Activated naive CD8-positive, alpha-beta T cell treated with anti-CD3 and anti-CD28 coated beads, Interleukin-2, amount 50 U/mL, for 16 hours (primary cell): ENCODE measurements at places on chromosomes 4 and X.

GRCh38 chrX:140764401-140764919 lies 54.9 kb downstream of the LINC00632 start:
- no peak for DNase-seq

- DNase-seq, result no peak
These were observed 23.8 kb upstream of the GK2 start for GRCh38 chr4:79431839-79432238.

DNA sequence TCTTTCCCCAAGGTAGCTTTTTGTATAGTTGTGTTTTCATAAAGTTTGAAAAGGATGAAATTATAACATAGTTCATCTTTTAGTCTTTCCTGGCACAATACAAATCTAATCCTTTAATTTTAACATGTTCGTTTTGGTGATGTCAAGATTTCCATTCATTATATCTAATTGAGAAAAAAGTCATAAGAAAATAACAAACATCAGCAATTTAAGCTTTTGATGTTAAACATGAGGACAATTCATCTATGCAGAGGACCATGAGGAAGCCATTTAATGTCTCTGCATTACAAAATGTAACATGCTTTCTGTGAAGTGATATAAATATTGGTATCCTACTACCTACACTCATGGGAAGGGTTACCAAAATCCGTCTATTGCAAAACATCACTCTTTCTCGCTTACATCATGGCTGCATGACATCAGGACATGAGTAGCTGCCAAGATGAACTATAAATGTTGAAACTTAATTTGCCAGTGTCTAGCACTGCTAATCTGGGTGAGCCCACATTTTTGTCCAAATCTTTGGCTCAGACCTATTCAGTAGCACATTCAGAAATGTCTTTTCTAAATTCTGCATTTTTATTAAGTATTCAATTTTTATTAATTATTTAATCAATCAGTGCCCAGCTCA lies 9.5 kb downstream of the EPGN start:
- no peak for DNase-seq

- DNase-seq, result no peak
These were observed 288.7 kb downstream of the PRDM5 start for GRCh38 chr4:120633810-120634209.

DNA sequence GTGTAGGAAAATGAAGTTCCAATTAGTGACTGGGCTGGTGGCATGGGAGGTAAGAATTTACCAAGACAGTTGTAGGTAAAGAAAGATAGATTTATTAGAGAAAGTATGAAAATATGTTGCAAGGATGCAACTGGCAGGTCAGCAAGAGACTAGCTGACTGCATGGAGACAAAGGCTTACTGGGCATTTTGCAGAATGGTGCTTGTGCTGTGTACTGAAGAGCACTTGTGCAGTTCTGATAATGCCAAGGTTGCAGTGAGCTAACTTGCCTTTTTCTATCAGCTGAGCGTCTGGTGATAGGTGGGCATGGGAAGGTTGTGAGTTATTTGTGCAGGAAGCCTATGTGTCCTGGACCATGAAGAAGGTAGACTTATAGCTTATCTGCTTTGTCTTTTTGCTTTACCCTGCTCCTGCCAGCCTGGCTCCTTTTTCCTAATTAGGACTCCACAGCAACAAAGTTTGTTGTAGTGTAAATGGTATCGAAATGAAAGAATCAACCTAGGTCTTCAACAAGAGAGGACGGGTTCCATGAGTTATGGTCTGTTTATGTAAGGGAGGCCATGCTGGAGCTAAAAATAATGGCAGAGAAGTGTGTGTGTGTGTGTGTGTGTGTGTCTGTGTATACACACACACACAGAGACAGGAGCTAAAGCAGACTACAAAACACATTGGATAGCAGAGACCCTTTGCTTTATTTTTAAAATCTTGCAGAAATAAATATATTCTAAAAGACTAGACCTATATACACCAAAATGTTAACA lies 15.0 kb downstream of the BST1 start:
- no peak for DNase-seq

- no peak for DNase-seq
These were observed 392.9 kb downstream of the UNC5C start for GRCh38 chr4:95155759-95156451.

DNA sequence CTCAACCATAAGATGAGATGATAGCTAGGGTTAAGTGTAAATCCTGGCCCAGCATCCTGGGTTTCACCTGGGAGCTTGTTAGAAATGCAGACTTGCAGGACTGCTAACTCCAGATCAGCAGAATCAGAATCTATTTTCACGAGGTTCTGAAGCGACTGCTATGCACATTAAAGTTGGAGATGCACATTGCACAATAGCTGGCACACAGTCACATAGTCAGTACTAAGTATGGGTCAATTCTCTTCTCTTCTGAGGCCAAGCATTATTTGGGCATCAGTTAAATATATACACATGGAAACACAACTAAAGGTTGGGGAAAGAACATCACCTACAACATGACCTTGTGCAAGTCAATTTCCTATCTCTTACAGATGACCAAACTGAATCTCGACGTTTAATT lies 155.1 kb upstream of the FGF13 start:
- no peak for DNase-seq

DNA sequence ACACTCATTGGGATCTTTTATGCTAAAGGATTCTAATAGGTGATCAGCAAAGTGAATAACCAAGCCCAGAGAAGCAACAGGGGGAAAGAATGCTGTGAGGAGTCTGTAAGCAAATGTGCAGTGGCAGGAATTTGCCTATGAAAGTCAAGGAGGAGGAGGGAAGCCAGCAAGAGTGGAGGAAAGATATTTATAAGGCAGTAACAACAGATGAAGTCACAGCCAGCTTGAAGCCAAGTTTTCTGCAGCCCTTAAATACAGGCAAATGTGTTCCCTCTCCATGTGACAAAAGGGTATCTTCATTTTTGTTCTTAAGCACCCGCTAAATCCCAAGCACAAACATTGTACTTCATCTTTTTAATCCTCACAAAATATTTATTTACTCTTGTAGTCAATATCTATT lies 275.0 kb upstream of the CLNK start:
- DNase-seq, result no peak

DNA sequence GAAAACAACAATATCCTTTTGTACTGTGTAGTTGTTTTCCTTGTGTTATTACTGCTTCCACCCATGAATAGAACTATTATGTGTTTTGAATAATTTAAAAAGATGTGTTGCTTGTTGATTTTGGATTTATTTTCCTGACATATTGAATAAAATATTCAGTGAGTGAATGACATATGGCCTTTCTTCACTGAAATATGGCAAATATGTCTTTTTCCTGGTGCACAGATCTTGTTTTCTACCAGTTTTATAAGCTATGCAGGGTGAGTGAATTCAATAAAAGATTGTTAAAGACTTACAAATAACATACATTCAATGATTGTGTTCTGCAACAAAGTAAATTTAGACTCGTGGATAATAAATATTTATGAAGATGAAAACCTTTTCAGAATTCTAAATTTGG lies 1216.3 kb upstream of the ADGRL3 start:
- DNase-seq, result no peak

GRCh38 chrX:101803451-101803850 lies 128.4 kb downstream of the ZMAT1 start:
- DNase-seq, result no peak

GRCh38 chr4:16233569-16234177 lies 7.4 kb upstream of the TAPT1 start:
- no peak for DNase-seq

DNA sequence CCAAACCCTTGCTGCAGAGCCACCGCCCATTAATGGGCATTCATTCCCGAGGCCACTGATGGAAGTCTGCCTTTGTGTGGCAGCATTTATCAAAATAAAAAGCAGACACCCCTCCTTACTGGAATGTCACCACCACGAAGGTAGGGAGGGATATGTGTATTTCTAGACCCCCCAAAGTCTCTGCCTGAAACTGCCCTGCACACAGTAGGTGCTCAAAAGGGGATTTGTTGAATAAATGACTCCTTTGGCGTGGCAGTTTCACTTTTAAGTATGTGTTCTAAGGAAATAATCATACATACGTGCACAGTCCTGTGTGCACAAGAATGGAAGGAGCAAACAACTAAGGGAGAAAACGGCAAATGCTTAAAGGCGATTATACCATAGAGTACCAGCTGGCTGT lies 23.6 kb upstream of the GLOD5 start:
- DNase-seq, result no peak

GRCh38 chrX:77085372-77085771 lies 361.8 kb upstream of the FGF16 start:
- no peak for DNase-seq

DNA sequence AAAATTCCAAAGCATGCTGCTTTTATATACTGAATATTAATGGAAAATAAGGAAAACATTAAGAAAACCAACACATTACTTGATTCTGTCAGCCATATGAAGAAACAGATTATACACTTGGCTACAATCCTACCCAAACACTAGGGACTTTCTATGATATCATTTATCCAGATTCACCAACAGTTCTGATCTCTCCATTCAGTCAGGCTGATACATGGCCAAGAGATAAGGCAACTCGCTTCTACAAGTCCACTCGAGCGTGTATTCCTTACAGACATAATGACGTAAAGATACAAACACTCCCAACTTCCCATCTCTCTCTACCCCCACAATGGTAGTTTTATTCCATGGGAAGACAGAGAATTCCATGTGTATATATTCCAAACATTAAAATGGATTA lies 44.5 kb downstream of the NEK1 start:
- no peak for DNase-seq

GRCh38 chrX:41616935-41617334 lies 71.8 kb upstream of the GPR34 start:
- no peak for DNase-seq

GRCh38 chrX:13702111-13702789 lies 13.3 kb downstream of the RAB9A start:
- DNase-seq, result no peak

GRCh38 chrX:39854772-39855747 lies 242.7 kb downstream of the BCOR start:
- DNase-seq, result peak; percentile 33

- no peak for DNase-seq
These were observed 1.7 kb downstream of the EIF1AX start for GRCh38 chrX:20139966-20140365.

GRCh38 chrX:70025464-70025863 lies 24.3 kb downstream of the AWAT2 start:
- no peak for DNase-seq

DNA sequence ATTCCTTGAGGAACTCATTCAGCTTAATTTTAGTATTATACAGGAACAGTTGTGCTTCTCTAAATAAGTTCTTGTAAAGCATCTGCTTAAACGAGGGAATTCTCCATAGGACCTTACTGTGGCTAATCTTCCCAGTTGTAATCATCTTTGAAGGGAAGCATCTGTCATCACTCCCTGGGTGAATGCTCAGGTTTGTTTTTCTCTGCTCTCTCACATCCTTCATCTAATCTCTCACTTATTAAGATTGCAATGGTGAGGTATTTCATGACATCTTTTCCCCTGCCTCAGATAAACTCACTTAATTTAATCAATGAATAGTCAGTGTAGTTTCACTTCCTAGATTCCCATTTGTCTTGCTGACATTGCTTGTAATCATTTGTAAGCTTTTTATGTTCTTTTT lies 121.8 kb upstream of the ADAMTS3 start:
- DNase-seq, result no peak

- DNase-seq, result no peak
These were observed 14.6 kb downstream of the SLITRK4 start for GRCh38 chrX:143621276-143621675.

DNA sequence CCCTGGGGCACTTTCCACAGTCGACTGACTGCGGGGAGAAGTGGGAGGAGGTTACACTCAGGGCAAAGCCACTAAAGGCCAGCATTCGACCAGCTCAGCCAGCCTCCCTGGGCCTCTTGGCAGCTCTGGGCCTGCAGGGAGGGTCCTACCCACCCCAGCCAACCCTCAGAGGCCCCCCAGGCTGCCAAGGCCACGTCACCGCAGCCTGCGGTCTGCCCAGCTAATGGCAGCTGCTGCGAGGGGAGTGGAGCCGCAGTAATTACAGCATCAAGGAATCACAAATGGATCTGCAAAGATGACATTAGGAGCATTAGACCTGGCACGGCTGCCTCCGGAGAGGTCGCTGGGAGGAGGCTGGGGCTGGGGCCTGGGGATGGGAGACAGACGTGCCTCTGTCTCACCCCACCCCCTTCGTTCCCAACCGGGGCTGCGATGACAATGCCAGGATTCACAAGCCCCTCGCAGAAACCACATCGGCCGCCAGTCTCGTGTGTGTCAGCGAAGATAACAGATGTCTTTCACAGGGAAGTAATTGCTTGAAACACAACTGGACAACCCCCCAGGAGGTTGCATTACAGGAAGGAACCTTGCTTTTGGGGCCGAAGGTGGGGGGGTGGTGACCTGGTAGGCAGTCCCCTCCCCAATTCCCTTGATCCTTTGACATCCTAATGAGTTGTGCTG lies 367.6 kb downstream of the BCOR start:
- DNase-seq, result no peak

- DNase-seq, result no peak
These were observed 21.9 kb upstream of the WDR45 start for GRCh38 chrX:49101629-49101984.

DNA sequence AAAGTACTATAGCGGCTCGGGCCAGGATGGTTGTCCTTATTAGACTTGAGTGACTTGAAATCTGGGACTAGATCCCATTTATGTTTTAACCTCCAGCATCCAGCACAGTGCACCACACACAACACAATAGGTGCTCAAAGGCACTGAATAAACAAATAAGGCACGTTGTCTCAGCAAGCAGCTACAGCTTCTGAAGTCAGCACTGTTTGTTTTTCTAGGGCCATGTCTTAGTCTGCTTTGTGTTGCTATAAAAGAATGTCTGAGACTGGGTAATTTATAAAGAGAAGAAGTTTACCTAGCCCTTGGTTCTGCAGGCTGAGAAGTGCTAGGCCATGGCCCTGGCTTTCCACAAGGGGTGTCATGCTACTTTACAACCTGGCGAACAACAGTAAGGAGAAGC lies 102.1 kb upstream of the LNX1 start:
- no peak for DNase-seq

- no peak for DNase-seq
These were observed 399.9 kb upstream of the PITX2 start for GRCh38 chr4:111022758-111023157.

GRCh38 chrX:129771266-129771995 lies 8.3 kb upstream of the SASH3 start:
- no peak for DNase-seq

- DNase-seq, result no peak
These were observed 43.1 kb upstream of the LSM6 start for GRCh38 chr4:146132445-146132844.

- DNase-seq, result no peak
These were observed 13.3 kb upstream of the AASDH start for GRCh38 chr4:56400560-56400959.

GRCh38 chrX:48493890-48494364 lies 14.9 kb upstream of the PORCN start:
- no peak for DNase-seq

DNA sequence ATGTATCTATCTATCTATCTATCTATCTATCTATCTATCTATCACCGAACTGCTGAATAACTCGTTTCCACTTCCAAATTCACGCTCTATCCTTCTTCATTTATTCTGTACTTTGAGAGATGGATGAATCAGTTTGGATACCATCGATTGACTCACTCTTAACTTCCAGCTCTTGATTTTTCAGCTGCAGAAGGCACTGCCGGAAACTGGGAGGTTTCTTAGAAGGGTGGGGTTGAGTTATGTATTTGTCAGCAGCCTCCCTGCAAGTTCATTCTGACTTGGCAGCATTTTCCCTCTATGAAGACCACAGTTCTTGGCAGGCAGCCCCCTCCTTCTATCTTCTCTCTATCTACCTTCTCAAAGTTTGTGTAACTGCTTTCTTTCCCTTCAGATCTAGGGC lies 112.0 kb upstream of the MAGEB18 start:
- DNase-seq, result no peak
